ENCODE measurements at places on chromosomes 16 and 17.

- DNase-seq, result no peak
Measured at GRCh38 chr16:58421059-58421458, 28.8 kb downstream of the GINS3 start.

- DNase-seq, result no peak
Measured at GRCh38 chr17:29514792-29515191, 52.0 kb downstream of the ABHD15 start.

DNA sequence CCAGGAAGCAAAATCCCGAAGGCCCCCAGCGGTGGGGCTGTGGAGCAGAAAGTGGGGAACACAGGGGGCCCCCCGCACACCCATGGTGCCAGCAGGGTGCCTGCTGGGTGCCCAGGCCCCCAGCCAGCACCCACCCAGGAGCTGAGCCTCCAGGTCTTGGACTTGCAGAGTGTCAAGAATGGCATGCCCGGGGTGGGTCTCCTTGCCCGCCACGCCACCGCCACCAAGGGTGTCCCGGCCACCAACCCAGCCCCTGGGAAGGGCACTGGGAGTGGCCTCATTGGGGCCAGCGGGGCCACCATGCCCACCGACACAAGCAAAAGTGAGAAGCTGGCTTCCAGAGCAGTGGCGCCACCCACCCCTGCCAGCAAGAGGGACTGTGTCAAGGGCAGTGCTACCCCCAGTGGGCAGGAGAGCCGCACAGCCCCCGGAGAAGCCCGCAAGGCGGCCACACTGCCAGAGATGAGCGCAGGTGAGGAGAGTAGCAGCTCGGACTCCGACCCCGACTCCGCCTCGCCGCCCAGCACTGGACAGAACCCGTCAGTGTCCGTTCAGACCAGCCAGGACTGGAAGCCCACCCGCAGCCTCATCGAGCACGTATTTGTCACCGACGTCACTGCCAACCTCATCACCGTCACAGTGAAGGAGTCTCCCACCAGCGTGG, 6.5 kb downstream of the CBX2 start:
- no peak for DNase-seq

GRCh38 chr17:82815354-82815753, 24.5 kb downstream of the ZNF750 start:
- DNase-seq, result no peak

DNA sequence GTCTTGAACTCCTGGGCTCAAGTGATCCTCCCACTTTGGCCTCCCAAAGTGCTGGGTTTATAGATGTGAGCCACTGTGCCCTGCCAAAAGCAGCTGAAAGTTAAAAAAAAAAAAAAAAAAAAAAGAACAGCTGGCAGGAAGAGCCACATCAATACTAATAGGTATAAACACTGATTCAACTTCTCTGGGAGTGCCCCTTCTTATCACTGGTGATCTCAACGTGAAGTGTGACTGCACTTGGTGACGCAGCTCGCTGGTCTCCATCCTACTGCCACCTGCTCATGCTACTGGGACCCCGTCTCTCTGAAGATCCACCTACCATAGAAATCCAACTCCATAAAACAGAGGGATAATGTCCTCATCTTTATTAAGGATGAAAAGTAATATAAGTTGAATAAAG, 40.8 kb downstream of the RNF157 start:
- no peak for DNase-seq

GRCh38 chr16:15037745-15038144, 18.1 kb downstream of the NTAN1 start:
- no peak for DNase-seq

DNA sequence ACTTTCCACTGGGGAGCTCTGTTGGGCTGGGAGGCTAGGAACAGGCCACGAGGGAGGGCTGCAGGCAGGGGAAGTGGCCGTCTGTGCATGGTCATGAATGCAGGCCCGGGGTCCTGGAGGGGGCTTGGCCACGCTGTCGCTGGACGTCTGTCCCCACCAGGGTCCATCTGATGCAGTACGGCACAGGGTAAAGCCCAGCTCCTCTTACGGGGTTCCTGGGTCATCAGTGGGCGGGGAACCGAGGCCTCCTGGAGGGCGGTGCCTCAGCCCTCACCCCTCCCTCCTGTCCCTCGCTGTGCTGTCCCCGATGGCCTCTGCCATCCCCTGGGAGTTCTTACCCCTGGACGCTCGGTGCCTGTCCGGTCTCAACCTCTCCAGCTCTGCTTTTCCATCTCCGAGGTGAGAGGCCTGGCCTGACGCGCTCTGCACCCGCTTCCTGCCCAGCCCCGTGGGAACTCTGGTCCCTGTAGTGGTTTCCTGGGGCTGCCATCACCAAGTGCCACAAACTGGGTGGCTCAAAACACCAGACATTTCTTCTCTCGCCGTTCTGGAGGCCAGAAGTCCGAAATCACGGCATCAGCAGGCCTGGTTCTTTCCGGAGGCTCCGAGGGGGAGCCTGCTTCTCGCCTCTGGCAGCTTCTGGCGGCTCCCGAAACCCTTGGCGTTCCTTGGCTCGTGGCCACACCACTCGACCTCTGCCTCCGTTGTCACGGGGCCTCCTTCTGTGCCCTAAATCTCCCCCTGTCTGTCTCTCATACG, 182.8 kb downstream of the SEC14L1 start:
- peak; percentile 75 for DNase-seq

- DNase-seq, result no peak
Measured at GRCh38 chr17:32297860-32298259, 32.2 kb downstream of the RHBDL3 start.

GRCh38 chr17:56260376-56261002, 107.2 kb downstream of the ANKFN1 start:
- DNase-seq, result no peak

DNA sequence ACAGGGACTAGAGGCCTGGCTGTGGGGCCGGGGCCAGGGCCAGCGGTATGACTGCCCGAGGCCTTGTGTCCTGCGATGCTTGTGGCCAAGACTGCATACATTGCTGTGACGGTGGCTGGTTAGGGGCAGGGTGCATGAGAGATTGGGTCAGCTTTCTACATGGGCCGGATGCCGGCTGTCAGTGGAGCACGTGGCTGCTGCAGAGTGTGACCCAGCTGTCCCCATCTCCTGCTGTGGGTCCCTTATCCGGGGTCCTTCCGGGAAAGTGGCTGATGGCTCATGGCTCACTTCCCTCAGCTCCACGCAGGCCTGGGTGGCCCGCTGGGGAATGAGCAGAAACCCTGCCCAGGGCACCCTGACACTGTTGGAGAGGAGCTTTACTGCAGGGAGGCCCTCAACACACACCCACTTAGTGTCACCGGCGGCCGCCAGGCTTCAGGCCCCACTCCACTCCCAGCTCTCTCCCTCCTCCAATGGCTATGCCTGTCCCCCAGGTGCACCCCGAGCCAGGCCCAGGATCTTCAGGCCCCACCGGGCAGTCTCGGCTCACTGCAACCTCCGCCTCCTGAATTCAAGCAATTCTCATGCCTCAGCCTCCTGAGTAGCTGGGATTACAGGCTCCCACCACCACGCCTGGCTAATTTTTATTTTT, 808 bp upstream of the RGS11 start:
- DNase-seq, result no peak

- no peak for DNase-seq
Measured at GRCh38 chr17:60744355-60744966, 66.8 kb downstream of the BCAS3 start.

GRCh38 chr16:9027070-9027799, 63.5 kb upstream of the USP7 start:
- DNase-seq, result no peak

DNA sequence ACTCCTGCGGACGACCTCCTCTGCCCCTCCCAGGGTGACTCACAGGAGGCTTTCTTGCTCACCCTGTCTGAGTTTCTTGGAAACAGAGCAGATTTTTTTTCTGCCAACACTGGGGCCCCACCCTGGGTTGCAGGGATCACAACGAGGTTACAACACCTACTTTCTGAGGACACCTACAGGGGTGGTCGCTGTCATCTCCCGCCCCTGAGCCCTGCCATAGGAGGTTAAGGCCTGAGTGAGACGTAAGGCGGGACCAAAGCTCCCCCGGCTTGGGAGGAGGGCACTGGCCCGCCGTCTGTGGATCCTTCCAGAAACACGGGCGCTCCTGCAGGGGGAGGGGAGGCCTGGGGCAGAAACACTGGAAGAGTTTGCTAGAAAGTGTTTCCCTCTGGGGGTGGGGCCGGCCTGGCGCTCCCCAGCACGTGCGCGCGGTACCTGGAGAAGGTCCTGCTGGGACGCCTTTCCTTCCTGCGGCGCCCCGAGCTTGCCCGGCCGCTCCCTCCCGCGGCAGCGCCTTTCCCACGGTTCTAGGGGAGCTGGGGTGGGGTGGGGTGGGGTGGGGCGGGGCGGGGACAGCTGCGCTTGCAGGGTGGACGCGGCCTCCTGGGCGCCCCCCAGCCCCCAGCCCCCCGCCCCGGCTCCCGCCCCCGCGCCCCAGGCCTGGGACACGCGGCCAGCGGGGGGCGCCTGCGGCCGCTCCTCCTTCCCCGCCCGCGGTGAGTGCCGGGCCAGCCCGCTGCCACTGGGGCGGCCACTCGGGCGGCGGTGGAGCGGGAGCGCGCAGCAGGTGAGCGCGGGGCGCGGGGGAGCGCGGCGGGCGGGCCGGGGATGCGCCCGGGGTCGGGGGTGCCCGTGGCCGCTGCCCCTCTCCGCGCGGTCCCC, 20.7 kb upstream of the ADCY7 start:
- peak; percentile 55 for DNase-seq

DNA sequence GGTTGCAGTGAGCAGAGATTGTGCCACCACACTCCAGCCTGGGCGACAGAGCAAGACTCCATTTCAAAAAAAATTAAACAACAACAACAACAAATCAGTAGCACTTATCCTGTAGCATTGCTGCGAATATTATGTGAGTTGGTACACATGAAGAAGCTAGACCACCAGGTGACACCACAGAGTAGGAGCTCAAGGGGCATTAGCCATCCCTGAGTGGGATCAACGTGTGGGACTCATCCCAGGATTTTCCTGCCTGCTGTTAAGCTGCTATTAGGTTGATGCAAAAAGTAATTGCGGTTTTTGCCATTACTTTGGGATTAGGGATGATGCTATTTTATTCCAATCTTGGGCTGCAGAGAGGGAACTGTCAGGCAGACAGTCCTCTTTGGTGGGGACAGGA, 47.2 kb downstream of the OTOA start:
- no peak for DNase-seq

All from cardiac septum (tissue), 1 donor.